Inflammatory macrophage (primary cell): ENCODE measurements at places on chromosomes 5 and 9.

DNA sequence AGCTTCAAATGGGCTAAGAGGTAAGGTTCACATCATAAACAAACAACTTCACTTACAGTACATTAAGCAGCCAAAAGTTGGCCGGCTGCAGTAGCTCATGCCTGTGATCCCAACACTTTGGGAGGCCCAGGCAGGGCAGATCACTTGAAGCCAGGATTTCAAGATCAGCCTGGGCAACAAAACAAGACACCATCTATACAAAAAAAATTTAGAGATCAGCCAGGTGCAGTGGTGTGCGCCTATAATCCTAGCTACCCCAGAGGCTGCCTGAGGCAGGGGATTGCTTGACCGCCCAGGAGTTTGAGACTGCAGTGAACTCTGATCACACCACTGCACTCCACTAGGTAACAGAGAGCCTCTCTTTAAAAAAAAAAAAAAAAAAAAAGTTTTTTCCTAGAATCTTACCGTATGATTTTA, 16.9 kb downstream of the UBTD2 start:
- no peak for DNase-seq

DNA sequence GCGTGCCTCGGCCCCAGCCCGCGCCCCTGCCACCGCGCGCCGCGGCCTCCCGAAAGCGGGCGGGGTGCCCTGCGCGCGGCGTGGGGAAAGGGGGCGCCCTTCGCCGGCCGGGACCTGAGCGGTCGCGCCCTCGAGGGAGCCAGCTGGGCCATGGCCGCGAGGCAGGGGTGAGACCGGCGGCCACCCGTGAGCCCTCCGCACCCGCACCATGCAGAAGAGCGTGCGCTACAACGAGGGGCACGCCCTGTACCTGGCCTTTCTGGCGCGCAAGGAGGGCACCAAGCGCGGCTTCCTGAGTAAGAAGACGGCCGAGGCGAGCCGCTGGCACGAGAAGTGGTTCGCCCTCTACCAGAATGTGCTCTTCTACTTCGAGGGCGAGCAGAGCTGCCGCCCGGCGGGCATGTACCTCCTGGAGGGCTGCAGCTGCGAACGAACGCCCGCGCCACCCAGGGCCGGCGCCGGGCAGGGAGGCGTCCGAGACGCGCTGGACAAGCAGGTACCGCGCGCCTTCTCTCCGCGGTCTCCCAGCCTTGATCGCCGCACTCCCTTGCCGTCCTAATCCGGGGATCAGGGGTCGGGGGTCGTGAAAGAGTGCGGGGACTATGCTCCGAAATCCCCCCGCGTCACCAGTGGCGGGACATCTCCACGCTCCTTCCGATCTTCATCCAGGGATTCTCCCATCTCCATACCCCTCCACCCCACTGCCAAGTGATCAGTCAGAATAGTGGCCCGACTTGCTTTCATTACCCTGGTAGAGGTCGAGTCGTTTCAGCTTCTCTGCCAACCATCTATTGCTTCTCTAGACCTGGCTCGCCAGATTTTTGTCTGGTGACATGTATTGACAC, 590 bp downstream of the RASGRF2 start:
- no peak for DNase-seq

GRCh38 chr5:68557162-68557936, 341.8 kb downstream of the PIK3R1 start:
- no peak for DNase-seq

DNA sequence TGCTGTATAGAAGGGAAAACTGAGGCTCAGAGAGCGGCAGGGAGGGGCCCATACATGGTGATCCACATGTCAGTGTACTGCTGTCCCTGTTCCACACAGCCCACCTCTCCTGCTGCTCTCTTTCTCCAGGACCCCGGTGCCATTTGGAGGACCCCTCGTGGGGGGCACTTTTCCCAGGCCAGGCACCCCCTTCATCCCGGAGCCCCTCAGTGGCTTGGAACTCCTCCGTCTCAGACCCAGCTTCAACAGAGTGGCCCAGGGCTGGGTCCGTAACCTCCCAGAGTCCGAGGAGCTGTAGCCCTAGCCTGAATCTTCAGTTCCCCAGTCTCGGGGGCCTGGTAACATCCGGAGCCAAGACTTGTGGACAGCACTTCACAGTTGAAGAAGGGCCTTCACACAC, 15.5 kb downstream of the MYOZ3 start:
- no peak for DNase-seq

DNA sequence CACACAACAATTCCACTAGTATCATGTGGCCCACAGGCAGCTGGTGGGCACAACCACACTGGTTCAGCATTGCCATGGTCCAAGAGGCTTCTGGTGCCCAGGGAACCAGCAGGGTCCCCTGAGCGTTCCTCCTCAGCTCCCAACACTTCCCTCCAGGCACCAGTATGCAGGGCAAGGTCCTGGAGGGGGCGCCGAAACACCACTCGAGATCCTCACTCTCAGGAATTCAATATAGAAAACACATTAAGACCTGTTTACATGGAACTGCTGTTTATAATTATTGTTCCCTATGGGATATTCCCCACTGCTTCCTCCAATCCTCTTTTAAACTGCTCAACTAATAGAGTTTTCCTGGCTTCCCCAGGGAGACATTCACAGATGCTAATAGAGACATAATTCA, 91.9 kb upstream of the GABRP start:
- no peak for DNase-seq

- no peak for DNase-seq
Measured at GRCh38 chr5:64506567-64507263, 900 bp downstream of the RGS7BP start.

- DNase-seq, result no peak
Measured at GRCh38 chr5:57989378-57989777, 470.5 kb downstream of the PLK2 start.

GRCh38 chr9:92669890-92670708, at the start of gene IPPK:
TSS of gene IPPK (minus strand) at chr9:92670131. CDS start at chr9:92669988, 143 bp downstream.
- DNase-seq, result peak; percentile 99

DNA sequence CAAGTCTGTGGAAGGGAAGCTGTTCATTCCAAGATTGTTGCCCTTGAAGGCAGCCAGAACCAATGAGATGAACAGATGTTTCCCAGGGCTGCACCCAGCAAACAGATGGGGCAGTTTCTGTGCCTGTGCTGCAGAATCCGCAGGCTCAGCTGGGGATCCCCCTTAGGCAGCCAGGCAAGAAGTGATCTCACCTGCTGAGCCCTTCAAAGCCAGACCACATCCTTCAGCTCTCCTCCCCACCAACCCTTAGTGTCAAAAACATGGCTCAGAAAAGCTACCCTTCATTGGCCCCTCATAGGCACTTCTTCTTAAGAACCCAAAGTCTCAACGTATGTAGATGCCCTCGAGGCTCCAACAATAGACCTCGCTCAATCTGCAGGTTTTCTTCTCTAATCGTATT, 626.7 kb downstream of the CCDC171 start:
- DNase-seq, result no peak

DNA sequence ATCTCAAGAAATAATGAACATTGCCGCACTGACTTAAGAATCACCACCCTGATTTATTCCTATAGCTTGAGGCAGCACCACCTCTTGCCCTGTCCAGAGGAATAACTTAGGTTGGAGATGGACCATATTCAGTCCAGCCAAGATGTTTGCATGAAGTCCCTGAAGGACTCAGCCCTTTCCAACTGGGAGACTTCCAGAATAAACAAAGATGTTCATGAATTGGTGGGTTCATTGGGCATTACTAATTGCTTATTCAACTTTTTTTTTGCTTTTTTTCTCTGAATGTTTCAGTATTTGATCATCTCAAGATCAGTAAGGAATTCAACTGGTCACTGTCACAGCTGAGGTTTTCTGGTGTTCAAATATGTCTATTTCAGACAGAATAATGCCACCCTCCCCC, 470.6 kb downstream of the CCDC171 start:
- no peak for DNase-seq

- DNase-seq, result no peak
Measured at GRCh38 chr9:130208600-130209347, 36.6 kb downstream of the NCS1 start.

GRCh38 chr5:126651013-126651577, 50.3 kb downstream of the PHAX start:
- DNase-seq, result no peak

DNA sequence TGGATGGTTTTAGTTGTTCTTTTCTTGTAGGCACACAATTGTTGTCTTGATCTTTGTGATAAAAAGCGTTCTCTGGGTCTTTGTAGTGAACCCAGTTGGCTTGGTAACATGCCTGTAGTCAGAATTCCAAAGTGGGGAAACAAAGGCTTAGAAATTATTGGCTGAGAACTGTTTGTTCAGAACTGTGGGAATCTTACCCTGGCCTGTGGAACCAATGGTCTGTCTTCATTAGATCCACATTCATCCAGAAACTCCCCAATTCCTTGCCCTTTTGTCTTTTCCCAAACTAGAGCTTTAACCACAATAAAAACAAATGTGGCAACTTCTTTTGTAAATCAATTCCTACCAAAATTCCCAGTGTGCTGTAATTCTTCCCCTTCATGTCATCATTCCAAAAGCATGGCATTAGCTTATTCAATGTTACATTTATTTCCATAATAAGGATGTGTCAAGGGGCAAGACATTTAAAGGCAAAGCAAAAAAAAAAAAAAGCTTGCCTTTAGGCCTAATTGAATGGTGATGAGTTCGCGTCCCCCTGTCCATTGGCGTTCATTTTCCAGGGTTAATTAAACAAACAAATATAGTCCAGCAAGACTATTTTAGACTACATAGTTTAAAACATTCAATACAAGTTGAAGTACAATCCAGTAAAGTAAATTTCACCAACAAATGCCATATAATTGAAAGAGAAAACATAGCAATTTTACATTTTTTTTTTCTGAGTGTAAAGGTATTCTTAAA, 249.8 kb upstream of the ZNF608 start:
- DNase-seq, result no peak
